Mammary microvascular endothelial cell (primary cell): ENCODE measurements at places on chromosomes 4 and X. TPM values are rescaled to one million over a fixed set of nuclear protein-coding genes. Genes with fewer than 3 reads are reported as not detected.

GALNTL6 gene
- not detected in 2 replicates for total RNA-seq

PALLD gene
- total RNA-seq: 9.7 and 11.1 TPM in 2 replicates

GPRASP1 gene
- 0.13 and 0.20 TPM in 2 replicates for total RNA-seq

KCND1 gene
- 0.05 TPM in 1 of 2 replicates, not detected in the other for total RNA-seq

CSAG1 gene
- not detected in 2 replicates for total RNA-seq

DEFB131A gene
- not detected in 2 replicates for total RNA-seq

BRS3 gene
- not detected in 2 replicates for total RNA-seq

KLB gene
- under 0.01 TPM in 1 of 2 replicates, not detected in the other for total RNA-seq

TMEM144 gene
- 2.8 and 4.5 TPM in 2 replicates for total RNA-seq

MAGIX gene
- 1.9 TPM in 1 of 2 replicates, not detected in the other for total RNA-seq

NFKB1 gene
- 36.7 and 38.1 TPM in 2 replicates for total RNA-seq

P2RY8 gene
- 0.67 and 1.7 TPM in 2 replicates for total RNA-seq

ASMT gene
- not detected in 2 replicates for total RNA-seq

PNMA5 gene
- total RNA-seq: not detected in 2 replicates
